CD4-positive, alpha-beta T cell treated with Interleukin-10 for 1 hour (primary cell): ENCODE measurements at places on chromosomes 5 and 9.

DNA sequence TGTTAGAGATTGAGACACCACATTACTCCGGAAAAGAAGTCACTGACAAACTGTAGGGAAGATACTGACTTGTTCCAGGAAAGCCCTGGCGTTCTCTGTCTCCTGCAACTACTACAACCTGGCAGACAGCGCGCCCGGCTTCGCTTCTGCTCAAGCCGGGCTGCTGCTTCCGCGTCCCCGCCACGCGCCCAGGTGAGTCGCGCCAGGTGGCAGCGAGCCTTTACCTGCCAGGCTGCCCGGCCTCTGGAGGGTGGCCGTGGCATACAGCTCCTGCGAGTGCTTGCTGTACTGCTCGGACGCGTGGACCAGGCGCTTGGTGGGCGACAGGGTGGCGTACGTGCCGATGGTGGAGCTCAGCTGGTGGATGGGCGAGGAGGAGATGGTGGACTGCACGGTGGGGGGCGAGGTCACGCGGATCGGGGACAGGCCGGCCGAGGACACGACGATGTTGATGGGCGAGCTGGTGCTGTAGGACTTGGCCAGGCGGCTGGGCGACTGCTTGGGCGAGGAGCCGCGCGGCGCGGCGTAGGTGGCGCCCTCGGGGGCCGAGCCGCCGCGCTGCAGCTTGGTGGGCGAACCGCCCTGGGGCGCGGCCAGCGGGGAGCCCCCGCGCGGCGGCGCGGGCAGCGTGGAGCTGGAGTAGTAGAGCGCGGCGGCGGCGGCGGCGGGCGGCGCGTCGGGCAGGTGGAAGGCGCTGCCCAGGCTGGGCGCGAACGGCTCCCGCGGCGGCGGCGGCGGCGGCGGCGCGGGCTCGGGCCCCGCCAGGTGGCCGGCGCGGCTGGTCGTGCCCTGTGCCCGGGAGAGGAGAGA lies 519.6 kb downstream of the CTNND2 start:
- DNase-seq: no peak

GRCh38 chr5:170554521-170555267 lies 50.9 kb downstream of the KCNIP1 start:
- no peak for DNase-seq

DNA sequence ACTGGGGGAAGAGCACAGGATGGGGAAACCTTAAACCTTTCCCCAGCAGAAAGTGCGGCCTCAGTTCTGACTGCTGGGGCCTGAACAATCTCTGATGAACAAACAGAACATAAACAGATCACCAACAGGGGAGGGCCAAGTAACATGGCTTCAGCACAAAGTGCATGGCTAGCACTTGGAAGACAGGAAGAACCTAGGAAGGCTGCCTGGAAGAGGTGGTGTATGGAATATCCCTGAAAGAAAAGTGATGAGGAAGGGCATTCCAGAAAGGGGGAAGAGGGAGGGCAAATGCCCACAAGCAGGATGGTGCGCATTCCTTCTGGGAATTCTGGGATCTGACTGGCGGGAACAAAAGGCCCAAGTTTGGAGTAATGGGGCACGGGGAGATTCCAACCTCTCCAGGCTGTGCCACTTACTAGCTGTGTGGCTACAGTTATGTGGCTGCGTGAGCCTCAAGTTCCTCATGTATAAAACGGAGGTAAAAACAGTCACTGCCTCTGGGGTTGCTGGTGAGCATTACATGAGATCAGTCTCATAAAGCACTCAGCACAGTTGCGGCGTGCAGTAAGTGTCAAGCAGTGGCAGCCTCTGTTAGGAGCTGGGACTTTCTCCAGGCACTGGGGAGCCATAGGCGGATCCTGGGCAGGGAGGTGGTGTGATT lies 1.6 kb downstream of the PDGFRB start:
- no peak for DNase-seq

DNA sequence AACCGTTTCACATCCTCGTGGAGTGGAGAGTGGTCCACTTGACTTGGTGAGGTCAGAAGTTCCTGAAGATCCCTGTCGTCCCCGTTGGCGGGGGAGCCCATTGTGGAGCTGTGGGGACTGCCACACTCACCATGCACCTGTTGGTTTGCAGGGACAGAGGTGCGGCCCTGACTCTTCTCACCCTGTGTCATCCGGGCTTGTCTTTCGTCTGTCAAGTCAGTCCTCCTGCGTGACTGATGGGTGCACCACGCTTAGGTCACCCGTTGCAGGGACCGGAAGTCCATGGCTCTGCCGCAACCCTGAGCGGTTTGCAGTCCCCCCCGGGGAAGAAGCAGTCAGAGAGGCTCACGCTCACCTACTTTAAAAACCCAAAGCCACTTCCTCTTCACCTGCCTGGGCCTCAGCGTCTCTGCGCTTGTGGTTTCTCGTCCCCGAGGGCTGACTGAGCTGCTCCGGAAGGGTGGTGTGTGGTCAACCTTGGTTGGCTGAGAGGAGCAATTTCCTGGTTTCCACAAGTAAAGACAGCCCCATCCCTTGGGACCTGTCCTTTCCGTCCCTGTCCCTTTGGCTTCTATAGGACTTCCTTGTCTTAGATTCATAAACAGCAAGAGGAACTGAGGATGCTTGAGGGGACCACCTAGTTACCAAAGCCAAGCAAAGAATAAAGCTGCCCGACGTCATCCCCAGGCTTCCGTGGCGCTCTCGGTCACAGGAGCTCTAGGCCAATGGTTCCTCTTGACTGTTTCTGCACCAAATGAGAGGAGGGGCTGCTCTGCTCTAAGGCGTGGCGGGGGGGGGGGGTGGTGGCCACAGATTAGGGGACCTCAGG lies 53.2 kb downstream of the USP20 start:
- DNase-seq: peak; percentile 94

- no peak for DNase-seq
These were observed 104.0 kb downstream of the MAMDC2 start for GRCh38 chr9:70147651-70148050.

DNA sequence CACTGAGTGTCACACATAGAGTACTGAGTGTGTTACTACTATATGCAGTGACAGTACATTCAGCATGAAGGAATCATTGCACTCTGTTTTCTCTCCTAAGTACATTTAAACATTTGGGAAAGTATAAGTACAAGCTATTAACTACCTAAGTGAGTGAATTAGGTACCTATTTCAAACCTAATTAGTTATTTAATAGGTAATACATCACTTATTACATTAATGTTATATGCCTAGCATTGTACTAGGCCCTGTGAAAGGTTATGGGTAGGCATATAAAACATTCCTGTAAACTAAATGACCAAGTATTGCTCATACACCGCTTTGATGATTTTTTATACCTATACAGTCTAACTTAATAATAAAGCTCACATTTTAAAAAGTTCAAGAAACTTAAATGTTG lies 25.7 kb upstream of the PPP3R2 start:
- no peak for DNase-seq

DNA sequence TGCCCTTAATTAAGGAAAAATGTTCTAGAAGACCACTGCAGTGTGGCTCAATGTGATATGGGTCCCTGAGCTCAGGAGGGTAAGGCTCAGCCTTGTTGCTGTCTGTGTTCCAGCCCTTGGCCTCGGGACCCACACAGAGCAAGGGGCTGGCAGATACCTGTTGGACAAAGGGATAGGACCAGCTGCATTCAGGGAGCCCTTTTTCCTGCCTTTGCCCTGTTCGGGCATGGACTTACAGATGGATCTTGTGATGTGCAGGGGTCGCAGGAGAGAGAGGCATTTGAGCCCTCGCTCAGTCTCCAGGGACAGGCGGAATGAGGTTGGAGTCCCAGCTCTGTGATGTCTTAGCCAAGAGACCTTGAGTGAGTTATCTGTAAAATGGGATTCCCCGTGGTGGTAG lies 12.1 kb upstream of the BOD1 start:
- DNase-seq: no peak

GRCh38 chr5:150189728-150190502 lies at the start of gene SLC6A7:
Gene SLC6A7, plus strand, starts transcription at chr5:150190062. Its CDS starts 266 bp downstream, at chr5:150190328.
- DNase-seq: no peak

DNA sequence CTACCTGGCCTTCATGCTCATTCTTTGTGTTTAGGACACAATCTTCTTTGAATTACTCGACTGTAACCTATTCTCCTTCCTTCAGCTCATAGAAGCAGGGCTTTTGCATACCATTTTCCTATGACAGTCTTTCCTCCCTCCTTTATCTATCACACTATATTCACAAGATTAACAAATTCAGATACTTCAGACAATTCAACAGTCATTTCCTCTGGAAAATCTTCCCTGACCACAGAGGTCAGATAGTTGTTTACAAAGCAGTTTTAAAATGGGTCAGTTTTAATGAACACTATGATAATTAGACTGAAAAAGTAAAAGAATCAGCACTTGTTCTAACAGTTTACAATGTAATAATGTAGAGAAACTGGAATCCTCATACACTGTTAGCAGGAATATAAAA lies 4.3 kb downstream of the CAAP1 start:
- no peak for DNase-seq

GRCh38 chr5:103801681-103802080 lies 239.1 kb upstream of the NUDT12 start:
- DNase-seq: no peak

DNA sequence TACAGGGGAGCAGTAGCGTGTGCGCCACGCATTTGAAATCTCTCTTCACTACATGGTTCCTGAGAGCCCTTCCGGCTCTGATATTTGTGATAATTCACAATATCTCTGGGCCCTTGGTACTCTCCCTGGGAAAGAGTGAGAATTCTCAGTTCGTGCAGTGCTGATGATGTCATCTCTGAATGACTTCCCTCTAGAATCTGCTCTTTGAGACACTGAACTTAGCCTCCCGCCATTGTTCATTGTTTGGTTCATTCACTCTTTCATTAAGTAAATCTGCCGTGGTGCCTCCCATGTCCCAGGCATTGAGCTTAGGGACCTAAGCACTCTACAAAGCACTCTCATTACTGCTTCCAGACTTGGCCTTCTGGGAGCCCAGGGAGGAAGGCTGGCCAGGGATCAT lies 94.0 kb downstream of the PPARGC1B start:
- DNase-seq: no peak

DNA sequence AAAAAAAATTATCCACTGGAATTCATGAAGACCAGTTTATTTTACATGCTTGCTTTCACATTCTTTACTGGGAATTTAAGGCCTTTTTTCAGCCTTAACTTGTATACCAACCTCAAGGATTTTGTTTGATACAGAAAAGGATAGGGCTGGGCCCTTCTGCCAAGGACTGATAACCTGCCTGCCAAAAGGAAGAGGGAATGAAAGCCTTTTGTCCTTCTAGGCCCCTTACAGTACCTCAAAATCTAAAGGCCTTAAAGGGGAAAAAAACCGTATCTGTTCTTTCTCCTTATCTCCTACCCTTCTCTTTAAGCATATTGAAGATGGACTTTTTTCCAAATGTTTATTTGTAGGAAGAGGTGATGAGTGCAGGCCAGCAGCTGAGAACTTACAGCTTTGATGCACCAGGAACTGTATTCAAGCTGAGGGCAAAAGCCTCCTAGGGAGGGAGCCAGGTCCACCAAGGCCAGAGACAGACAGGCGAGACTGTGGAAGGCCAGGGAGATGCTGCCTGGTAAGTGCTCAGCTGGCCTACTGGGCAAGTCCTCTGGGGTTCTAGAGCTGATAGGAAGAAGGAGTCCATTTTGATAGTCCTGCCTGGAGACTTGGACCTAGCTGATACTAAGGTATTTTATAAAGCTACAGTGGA lies 31.8 kb downstream of the FAXDC2 start:
- no peak for DNase-seq

GRCh38 chr5:149503006-149503405 lies 48.2 kb downstream of the CSNK1A1 start:
- DNase-seq: no peak

DNA sequence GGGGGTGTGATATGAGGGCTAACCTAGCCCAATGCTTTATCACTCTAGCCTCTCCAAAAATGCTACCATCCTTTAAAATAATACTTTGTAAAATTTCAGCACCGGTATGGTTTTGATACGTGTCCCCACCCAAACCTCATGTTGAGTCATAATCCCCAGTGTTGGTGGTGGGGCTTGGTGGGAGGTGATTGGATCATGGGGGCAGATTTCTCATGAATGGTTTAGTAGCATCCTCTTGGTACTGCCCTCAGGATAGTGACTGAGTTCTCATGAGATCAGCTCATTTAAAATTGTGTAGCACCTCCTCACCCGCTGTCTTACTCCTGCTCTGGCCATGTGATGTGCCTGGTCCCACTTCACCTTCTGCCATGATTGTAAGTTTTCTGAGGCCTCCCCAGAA lies 35.0 kb upstream of the ANKH start:
- DNase-seq: no peak

DNA sequence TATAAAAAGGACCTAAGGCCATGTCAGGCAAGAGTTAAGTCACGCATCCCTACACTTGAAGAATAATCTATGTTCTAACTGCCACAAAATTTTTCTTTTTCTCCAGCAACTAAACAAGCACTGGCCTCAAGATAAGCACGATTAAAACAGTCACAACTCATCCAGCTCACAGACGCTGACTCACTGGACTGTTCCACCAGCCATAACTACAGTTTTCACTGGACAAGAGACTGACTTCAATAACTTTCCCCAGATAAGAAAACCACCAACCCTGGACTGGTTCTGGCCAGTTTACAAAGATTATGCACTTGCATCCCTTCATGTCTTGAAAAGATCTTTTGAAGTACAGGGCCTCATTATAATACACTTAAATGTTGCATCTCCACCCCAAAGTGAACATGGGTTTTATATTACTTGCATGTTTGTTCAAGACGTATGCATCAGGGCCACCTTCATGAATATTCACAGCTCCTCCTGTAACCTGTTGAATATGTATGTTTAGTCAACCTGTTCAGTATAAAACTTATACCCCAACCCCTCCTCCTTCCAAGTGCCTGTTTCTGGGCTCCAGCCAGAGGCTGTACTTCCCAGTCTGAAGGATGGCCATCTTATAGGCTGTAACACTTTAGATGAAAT lies 129.3 kb upstream of the EPB41L4A start:
- DNase-seq: no peak
